ENCODE measurements at places on chromosomes 7 and 10. TPM values are rescaled to one million over a fixed set of nuclear protein-coding genes. Genes with fewer than 3 reads are reported as not detected.

- no peak for DNase-seq
Measured at GRCh38 chr10:58028597-58029366, 238.9 kb downstream of the IPMK start.

- DNase-seq, result no peak
Measured at GRCh38 chr7:82675396-82675795, 231.8 kb upstream of the CACNA2D1 start.

DNA sequence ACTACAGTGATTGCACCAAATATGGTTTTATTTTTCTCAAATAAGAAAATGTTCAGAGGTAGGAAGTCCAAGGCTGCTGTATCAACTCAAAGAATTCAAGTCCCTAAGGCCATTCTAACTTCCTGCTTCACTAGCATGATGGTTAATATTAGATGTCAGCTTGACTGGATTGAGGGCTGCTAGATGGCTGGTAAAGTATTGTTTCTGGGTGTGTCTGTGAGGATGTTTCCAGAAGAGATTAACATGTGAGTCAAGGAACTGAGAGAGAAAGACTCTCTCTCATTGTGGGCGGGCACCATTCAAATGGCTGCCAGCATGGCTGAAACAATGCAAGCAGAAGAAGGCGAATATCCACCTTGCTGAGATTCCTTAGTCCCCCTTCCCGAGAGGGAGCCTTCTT, 77.4 kb upstream of the NRBF2 start:
- no peak for DNase-seq

DNA sequence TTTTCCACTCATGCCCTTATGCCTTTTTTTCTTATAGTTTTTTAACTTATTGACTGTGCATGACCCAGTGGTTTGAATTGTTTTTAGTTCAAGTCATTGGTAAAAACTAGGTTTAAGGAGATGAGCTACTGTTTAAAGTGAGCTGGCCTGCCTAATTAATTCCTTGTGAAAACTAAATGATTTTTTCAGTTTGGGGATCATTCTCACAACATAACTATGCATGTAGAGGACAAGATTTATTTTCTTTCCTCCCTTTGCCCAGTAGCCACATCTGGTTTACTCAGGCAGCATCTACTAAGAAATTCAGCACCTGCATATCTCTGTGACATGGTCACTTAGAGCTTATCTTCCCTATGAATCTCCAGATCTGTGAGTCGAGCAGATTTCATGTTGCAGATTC, 1.7 kb downstream of the ADO start:
- no peak for DNase-seq

DNA sequence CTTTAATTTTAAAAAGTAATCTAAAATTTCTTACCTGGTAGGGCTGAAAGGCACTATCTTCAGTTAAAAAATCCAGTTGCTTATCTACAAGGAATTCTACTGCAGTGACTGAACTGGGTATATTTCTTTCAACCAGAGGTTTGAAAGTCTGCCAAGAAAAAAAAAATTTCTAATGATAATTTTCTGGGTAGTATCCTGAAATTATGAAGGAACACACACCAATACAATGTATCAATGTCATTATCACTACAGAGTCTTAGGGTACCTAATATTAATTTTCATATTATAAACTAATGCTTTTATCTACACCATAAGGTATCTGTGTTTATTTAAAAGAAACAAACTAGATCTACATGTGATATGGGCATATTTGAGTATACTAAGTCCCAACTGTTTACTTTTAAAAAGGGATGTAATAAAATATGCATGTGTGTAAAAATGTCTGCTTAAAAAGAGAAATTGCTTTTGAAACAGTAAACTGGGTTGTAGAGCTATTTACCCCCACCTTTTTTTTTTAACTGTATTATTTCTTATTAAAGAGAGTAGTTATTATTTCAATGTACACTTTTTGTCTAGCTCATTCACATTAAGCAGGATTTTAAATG, 131.6 kb downstream of the NRBF2 start:
- DNase-seq, result no peak

- no peak for DNase-seq
Measured at GRCh38 chr7:28005075-28005846, 175.3 kb downstream of the JAZF1 start.

DNA sequence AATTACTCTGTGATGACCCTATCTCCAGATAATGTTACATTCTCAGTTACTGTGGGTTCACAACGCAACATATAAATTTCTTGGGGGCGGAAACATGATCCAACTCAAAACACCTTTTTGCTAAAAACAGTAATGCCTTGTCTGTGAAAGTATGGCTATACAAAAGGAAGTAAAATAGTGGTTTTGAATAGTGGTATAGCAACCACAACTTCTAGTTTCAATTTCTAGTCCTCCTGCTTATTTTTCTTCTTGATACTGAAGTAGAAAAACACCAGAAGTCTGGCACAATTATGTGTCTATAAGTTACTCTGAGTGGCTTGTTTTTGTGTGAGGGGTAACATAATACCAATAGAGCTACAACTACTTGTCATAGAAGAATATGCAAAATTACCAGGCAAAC, 21.5 kb upstream of the ZNF800 start:
- DNase-seq, result no peak

DNA sequence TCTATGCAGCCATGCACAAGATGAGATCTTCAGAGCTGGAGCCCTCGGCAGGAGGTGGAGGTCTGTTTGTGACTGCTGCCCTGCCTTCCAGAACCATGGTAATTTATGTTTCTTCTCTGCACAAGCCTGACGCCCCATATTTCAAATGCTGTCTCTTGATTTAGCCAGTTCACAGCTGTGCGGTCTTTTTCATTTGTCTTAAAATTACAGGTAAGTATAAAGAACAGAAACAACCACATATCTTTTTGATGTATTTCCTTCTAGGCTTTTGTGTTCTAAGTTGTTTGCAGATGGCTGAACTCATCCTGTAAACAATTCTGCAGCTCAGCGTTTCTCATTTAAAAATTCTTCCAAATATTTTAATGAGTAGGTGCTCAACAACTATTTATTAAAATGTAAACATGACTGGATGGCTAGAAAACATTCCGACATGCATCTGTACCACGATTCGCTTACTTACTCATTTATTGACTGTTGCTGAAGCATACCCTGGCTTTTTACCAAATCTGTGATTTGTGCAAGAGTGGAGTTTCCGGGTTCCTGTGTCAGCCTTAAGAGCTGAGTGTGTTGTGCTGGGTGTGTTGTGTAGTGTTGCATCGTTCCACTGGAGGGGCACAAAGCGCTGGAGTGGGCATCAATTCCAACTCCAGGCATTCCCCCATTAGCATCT, 58.9 kb downstream of the PIP4K2A start:
- peak; percentile 82 for DNase-seq

- DNase-seq, result no peak
Measured at GRCh38 chr10:33937036-33937730, 602.7 kb upstream of the NRP1 start.

- no peak for DNase-seq
Measured at GRCh38 chr10:106317554-106317953, 847.0 kb downstream of the SORCS1 start.

GRCh38 chr10:117546581-117547015, 4.1 kb downstream of the EMX2 start:
- DNase-seq, result no peak

GRCh38 chr10:31867646-31868045, 61.0 kb downstream of the ARHGAP12 start:
- DNase-seq, result no peak

- DNase-seq, result no peak
Measured at GRCh38 chr10:25725917-25726716, 207.9 kb upstream of the MYO3A start.

LRIT1 gene
- total RNA-seq, result not detected

All from natural killer cell treated with Interleukin-12 subunit alpha and Interleukin-12 subunit beta and Interleukin-15 and Interleukin-18, amount 100 ng/mL, for 72 hours (primary cell).